ENCODE measurements at places on chromosomes 7 and 10.
A peak's percentile ranks its signal among the peaks of the same experiment; 100 is the strongest.

DNA sequence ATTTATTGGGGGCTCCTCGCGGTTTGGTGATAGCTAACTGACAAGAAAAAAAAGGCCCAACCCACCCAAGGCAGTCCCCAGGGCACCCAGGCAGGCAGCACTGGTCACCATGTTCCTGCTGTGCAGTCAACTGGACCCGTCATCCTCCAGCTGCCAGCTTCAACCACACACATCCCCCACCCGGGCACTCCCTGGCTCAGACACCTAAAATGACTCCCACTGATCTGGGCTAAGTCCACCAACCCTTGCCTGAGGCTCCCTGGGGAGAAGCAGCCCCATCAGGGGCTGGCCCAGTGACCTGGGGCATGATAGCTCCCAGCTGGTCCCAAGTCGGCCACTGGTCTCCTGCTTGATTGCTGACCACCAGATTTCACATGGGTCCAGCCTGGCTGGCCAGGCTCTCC, 161.8 kb downstream of the NRF1 start:
- no peak for DNase-seq

- no peak for DNase-seq
Observed at GRCh38 chr10:60043561-60044241, 137.3 kb upstream of the CCDC6 start.

- no peak for DNase-seq
Observed at GRCh38 chr10:21726601-21727225, 192.7 kb downstream of the MLLT10 start.

DNA sequence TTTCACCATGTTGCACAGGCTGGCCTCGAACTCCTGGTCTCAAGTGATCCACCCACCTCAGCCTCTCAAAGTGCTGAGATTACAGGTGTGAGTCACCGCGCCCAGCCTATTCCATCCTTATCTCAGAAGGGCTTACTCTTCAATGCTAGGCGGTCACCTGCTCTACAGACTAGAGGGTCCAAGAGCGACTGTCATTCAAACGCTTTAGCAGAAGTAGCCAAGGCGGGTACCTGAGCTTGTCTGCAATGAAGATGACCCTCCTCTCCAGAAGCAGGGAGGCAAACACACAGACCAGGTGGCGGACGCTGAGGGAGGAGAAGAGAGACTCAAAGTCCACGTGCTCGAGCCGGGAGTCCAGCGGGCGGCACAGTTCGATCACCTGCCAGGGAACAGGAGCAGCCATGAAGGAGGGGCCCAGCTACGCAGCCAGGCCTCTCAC, 65.1 kb upstream of the MKRN1 start:
- no peak for DNase-seq

GRCh38 chr10:29870522-29871044, 188.8 kb downstream of the JCAD start:
- no peak for DNase-seq

DNA sequence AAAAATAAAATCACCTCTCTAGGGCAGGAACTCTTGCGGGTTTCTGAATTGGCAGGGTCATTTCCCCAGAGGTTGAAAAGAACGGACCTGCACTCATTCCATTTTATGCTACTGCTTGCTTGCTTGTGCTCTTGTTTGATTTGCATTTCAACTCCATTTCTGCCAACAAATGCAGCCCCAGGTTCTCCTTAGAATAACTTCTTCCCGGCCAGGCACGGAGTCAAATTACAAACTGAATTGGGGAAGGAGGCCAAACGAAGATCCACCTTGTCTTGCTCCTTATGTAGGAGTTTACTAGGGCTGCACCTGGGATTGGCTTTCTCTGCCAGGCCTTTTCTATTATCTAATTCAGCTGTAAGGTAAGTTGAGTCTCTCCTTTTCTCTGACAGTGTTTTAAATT, 79.6 kb downstream of the HGF start:
- DNase-seq, result no peak

DNA sequence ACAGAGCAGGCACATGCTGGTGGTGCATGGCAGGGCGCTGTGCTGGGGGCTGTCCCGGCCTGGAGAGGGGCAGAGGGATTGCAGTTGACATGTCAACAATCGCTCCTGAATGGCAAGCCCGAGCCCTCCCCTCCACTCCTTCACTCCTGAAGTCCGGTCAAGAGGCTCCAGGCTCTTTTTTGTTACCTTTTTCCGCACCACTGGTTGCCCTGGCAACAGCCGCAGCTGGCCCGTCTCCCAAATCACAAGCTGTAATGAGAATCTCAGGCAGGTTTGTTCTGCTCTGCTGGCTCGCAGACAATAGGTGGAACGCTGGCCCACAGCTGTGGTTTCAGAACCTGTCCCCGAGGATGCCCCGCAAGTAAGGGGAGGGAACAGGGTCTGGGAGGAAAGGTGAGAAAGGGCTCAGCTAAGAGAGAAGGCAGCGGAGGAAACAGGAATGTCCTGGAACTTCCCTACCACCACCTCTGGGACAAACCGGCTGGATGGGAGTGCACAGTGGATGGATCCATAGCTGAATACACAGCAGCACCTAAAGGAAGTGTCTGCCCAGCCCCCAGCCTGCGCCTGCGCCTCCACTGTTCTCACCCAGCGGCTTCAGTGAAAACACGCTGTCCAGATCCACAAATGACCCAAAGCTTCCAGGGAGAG, 58.9 kb downstream of the CALML3 start:
- DNase-seq, result no peak

DNA sequence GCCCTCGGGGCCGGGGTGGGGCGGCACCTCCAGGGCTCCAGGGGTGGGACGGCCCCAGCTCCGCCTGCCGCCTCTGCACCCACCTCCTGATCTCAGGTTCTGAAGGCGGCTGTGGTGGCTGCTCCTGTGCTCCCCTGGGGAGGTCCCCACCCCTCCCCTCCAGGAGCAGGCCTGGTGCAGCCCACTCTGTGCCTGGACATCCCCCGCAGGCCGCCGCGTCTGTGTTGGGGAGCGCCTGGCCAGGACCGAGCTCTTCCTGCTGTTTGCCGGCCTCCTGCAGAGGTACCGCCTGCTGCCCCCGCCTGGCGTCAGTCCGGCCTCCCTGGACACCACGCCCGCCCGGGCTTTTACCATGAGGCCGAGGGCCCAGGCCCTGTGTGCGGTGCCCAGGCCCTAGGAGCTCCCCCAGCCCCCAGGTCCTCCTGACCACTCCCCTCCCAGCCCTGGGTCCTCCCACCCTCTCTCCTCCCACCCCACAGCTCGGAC, 5.5 kb downstream of the CYP2W1 start:
- no peak for DNase-seq

- no peak for DNase-seq
Observed at GRCh38 chr7:120984406-120984805, 4.1 kb upstream of the CPED1 start.

DNA sequence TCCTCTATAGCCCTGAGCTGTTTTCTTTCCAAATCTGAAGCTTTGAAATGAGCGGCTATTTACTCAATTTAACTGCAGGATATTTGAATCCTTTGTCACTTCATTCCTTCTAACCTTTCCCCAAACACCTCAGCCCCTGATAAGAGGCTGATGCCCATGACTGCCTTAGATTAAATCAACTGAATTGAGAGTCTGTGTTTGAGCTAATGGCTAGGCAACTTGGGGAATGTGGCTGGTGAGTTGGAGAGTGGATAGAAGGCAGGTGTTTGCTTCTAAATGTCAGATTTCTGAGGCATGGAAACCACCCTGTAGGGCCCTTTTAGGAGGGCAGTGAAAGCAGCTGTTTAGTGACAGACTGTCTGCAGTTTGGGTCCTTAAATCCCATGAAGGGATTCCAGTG, 759.9 kb downstream of the LRMDA start:
- no peak for DNase-seq

DNA sequence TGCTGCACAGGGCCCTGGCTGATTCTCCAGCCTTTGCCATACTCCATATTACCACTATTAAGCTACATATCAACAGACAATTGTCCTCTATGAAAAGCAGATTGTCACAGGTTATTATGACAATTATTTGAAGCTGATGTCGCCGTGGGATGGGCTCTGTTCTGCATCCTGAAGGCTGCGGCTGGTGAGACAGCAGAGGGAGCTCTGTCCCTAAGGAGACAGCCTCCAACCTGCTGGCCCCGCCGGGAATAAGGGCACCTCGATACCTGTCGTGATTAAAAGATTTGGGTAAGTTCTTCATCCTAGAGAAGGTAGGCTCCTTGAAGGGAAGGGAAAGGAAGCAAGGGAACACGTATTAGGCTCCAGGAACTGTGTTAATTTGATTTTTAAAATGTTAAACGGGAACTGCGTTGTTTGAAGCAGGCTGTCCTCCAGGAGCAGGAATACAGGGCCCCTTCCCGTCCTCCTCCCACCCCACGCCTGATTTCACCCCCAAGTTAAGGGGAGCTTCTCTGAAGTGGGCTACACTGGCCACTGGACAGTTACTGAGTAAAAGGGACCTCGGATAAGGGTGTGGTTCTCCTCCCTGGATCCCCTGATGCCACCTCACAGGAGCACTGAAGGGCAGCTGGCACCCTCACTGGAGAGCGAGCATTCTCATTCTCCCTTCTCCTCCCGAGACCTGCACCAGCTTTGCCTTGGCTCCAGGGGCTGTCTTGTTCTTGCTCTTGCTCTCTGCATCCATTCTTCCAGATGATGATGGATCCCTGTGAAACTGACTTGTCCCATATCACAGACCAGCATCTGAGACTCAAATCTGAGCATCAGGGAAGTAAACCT, 11.8 kb upstream of the TIAL1 start:
- DNase-seq, result peak; percentile 12

DNA sequence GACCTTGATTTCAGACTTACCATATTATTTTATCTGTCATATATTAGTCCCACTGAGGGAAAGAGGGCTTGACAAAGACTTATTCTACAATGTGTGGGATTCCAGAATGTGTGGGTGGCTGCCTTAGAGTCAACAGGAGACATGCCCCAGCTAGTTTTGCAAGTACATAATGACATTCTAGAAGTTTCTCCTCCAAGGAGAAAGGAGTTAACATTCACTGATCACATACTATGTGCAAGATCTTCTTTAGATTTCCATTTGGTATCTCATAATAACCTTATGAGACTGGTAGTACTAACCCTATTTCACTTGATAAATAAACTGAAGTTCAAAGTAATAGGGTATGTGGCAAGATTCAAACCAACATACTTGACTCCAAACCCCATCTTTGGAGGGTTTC, 25.2 kb downstream of the IRF5 start:
- no peak for DNase-seq

DNA sequence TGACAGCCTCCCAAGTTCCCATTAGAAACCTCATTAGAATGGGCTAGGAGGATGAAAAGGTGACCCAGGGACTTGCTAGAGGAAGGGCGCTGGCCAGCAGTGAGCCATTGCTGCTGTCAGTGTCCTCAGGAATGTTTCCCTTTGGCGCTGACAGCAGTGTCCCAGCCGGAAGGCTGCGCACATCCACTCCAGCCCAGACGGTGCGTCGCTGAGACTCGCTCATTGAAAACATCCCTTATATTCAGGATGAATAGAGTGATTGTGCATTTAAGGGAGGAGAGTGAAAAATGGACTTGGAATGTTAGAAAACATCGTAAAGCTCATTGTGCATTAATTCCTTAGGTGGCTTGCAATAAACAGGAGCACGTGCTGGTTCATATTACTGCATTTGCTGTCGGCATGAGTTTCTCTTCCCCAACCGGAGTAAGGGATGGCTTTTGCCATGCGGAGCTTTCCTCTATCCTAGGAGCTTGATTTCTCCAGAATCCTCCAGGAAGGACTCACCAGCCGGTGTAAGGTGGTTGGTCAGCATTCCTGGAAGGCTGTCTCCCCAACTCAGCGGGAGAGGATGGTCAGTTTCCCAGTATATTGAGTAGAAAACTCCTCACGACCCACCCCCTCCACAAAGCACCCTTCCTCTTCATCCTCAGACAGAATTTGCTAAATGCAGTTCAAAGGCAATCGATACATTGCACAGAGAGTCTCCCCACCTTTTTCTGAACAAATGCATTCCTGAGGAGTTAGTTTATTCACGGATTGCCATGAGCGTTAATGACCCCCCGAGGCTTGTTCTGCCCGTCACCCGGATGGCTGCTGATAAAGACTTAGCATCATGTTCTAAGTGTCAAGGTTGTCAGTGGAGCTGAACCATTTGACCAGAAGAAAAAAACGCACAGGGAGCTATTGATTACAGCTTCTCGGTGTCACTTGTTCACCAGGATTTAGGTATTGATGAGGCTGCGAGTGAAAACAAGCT, 201.8 kb downstream of the EBF3 start:
- DNase-seq, result no peak

GRCh38 chr10:131821378-131822012, 79.3 kb upstream of the PPP2R2D start:
- no peak for DNase-seq

All from effector CD4-positive, alpha-beta T cell (primary cell).